Hair follicle dermal papilla cell (primary cell): ENCODE measurements at places on chromosomes 4 and X. TPM values are rescaled to one million over a fixed set of nuclear protein-coding genes. Genes with fewer than 3 reads are reported as not detected.

The PRRG1 gene
- 12.3 and 16.7 TPM in 2 replicates for total RNA-seq

The KCNIP4 gene
- not detected in 2 replicates for total RNA-seq

The PASD1 gene
- not detected in 2 replicates for total RNA-seq

The PLAC8 gene
- 0.12 and 1.1 TPM in 2 replicates for total RNA-seq

The DCHS2 gene
- total RNA-seq, result not detected in 2 replicates

The TEX13C gene
- not detected in 2 replicates for total RNA-seq

The NOCT gene
- total RNA-seq, result 32.3 and 37.2 TPM in 2 replicates

The RHOXF2 gene
- total RNA-seq, result not detected in 2 replicates

The SPANXA2 gene
- not detected in 2 replicates for total RNA-seq

The DUX4 gene
- not detected in 2 replicates for total RNA-seq
